ENCODE measurements at places on chromosomes 13 and 19.

GRCh38 chr19:31906111-31906871 lies 439.1 kb upstream of the ZNF507 start:
- DNase-seq: no peak

DNA sequence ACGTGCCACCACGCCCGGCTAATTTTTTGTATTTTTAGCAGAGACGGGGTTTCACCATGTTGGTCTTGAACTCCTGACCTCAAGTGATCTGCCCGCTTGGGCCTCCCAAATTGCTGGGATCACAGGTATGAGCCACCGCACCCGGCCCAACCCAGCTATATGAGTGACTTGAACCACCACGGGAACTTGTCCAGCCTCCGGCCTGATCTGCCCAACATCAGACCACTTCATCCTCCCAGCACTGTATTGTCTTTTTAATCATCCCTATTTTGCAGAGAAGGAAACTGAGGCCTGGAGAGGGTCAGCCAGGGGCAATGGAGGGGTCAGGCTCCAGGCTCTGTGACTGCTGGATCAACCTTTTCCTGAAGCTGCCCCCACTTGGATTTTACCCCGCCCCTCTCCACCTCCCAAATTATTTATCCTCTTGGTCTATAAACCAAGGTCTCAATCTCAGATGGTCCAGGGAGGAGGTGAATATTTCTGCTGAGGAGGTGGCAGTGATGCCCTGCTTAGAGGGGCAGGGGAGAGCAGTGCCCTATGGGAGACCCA lies 893 bp upstream of the PLIN3 start:
- DNase-seq: no peak

- DNase-seq: no peak
Measured at GRCh38 chr13:44385401-44385800, 11.8 kb downstream of the SERP2 start.

- no peak for DNase-seq
Measured at GRCh38 chr13:101415358-101416174, 742 bp downstream of the NALCN start.

GRCh38 chr13:31957772-31958171 lies 73.8 kb upstream of the FRY start:
- DNase-seq: no peak

- DNase-seq: no peak
Measured at GRCh38 chr13:20320885-20321284, 88.8 kb upstream of the GJB6 start.

GRCh38 chr13:98539666-98540065 lies 37.2 kb downstream of the STK24 start:
- DNase-seq: no peak

DNA sequence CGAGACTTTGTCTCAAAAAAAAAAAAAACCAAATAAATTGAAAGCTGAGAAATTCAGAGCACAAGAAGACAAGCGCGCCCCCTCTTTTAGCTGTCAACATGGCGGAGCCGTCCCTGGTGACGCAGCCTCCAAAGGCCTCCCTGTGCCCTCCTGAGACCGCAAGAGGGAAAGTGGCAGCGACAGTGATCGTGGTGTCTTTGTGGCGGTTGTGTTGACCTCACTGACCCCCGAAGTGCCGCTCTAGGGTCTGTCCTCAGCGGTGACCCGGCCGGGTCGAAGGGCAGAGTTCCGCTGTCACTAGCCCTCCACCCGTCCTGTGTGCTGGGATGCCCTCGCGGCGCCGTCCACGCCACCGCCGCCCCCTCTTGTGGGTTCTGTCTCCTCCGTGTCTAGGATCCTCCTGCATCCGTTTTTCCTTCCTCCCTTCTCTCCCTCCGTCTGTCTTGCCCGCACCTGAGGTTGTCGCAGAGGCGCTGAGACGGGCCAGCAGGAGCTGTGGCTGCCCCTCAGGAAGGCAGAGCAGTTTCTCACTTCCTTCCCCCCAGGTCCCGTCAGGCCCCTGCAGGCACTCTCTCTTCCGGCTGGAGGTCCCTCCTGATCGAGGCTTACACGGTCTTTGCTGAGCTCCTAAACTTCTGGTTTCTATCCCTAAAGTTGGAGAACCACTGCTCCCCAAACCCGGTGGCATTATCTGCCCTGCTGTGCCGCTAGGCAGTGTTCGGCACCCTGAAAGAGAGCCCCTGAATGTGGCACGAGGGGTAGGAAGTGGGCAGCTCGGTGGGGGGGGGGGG lies 7.2 kb downstream of the UHRF1 start:
- DNase-seq: peak; percentile 69
